Stimulated activated CD8-positive, alpha-beta memory T cell treated with anti-CD3 and anti-CD28 coated beads, Interleukin-15, amount 100 ng/mL, for 4 hours (primary cell): ENCODE measurements at places on chromosomes 5 and 9.

DNA sequence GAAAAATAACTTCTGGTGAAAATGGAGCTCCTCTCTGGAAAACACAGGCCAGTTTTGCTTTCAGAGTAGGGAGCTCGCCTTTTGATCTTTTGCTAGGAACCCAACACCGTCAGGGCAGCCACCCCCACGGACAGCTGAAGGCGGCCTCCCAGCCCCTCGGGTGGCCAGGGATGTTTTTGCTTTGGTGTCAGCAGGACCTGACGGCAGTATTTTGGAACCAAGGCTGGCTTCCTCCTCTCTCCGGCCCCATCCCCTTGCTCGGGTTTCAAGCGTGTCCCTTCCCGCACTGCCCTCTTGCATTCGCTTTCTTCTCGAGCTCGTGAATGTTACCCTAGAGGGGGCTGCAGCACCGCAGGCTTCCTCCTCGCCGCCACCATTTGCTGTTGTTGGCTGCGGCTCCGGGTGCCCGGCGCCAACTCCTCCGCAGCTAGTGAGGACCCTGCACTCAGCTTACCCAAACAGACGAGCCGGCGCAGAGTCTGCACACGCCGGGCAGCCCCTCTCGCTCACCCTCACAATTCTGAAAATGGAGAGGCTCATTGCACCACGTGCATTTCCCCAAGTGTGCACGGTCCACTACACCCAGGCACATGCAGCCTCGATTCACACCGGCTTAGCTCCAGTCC is 35.5 kb upstream of the ADAMTSL1 start:
- no peak for DNase-seq

DNA sequence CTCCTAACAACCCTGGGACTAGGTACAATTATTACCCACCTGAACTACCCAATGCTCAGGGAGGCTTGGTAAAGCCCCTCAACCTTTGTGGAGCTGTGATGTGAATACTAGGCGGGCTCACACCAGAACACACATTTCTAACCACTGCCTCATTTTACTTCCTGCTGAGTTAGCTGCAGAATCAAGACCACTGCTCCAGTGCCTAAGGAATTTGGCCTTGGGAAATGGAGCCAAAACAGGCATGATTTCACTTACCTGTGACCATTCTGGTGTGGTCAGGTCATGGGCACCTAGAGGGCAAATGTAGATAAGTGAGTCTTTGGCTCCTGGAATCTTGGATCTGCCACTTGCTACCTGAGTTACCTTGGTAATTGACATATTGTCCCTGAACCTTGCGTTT is 5.2 kb downstream of the WWC1 start:
- no peak for DNase-seq

- no peak for DNase-seq
Measured at GRCh38 chr9:13165236-13165945, 114.1 kb downstream of the MPDZ start.

GRCh38 chr9:115553060-115553773 is 435.3 kb upstream of the TNC start:
- DNase-seq: no peak

DNA sequence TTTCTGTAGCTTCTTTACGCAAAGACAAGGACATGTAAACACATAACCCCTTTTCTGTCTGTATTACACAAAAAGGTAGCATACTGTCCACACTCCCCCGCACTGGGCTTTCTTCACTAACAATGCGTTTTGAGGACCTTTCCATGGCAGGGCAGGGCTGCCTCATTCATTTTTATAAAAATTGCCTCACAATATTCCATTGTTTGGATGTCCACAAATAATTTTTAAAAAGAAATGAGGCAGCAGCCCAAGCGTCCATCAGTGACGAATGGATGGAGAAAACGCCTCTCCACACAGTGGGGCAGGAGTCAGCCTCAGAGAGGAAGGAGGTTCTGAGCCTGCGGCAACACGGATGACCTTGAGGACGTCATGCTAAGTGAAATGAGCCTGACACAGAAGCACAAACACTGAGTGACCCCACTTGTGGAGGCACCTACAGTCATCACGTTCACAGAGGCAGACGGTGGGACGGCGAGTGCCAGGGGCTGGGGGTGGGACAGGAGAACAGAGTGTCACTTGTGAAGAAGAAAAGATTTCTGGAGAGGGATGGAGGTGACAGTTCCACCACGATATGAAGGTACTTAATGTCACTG is 67.8 kb downstream of the RASGEF1C start:
- no peak for DNase-seq

GRCh38 chr9:134683714-134684374 is 42.2 kb downstream of the COL5A1 start:
- DNase-seq: no peak

- DNase-seq: no peak
Measured at GRCh38 chr9:5562806-5563416, 52.6 kb downstream of the PDCD1LG2 start.

- no peak for DNase-seq
Measured at GRCh38 chr5:30928956-30929355, 264.5 kb upstream of the CDH6 start.

DNA sequence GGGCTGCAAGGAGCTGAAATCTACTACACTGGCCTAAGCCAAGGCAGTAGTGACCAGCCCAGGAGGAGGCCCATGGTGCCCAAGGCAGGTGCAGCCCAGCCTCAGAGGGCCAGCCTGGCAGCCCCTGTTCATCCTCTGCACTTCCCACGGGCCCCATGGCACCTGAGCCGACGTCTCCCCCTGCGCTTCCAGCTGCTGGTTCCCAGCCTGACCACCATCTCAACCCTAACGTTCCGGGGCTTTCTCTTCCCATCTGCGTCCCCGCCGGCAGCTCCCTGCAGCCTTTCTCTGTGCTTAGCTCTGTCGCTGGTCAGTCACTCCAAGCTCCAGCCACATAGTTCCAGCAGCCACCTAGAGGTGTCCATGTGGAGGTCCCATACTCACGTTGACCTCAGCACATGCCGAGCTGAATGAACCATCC is 105.5 kb upstream of the LMX1B start:
- DNase-seq: no peak

- no peak for DNase-seq
Measured at GRCh38 chr5:90546216-90546837, 12.3 kb upstream of the ADGRV1 start.

DNA sequence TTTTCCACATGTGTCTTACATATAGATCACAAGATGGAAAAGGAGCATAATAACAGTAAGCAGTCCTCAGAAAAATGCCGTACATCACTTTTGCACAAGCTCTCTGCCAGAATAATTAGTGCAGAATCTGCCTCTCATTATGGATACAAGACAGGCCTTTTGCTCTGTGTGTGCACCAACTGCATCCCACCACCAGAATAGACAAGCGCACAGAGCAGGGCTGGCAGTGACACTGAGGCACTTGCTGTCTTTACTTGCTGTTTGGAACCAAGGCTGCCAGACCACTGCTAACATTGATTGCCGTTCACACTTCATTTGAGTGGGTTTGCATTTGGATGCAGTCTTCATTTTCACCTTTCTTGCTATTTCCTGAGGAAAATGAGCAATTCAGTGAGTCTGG is 741.3 kb downstream of the TLE1 start:
- DNase-seq: no peak
